ENCODE measurements at places on chromosomes 7 and 10. TPM values are rescaled to one million over a fixed set of nuclear protein-coding genes. Genes with fewer than 3 reads are reported as not detected.

Gene FFAR4
- total RNA-seq: 0.70 TPM

Gene CCDC3
- total RNA-seq: 17.6 TPM

Gene AKR1C8
- total RNA-seq: 1.00 TPM

Gene ARHGEF5
- 51.2 TPM for total RNA-seq

GRCh38 chr7:42414028-42414427 is 177.0 kb upstream of the GLI3 start:
- no peak for DNase-seq

DNA sequence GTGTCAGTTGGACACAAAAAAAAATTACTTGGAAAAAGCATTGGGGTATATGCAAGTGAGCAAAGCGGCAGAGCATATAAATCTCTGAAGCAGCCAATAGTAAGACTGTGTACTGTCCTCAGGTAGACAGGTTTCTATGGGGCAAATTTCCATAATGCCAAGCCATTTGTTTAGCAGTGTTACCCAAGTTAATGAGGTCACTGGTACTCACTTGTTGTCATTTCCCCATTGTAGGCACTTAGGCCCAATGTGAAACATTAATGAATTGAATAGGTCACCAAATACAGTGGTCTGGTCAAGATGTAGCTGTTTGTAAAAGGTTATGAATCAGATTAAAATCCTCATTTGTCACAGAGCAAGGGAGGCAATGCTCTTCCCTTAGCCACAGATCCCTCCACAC is 27.5 kb downstream of the HOXA1 start:
- DNase-seq: no peak

DNA sequence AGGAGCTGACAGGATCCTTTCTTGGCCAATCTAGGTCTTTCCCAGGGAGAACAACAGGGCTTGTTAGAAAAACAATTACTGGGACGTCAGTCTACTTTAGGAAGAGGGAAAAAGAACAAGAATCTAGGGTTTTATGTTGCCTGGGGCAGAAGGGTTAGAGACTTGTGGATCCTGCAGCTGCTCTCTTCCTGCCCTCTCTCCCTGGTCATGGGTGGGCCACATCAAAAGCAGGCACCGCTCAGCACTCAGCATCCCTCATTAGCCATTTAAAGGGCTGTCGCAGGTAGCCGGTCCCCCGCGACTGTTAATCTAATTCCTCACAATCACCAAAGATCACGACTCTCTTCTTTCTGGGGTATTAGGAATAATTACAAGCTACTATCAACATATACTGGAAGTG is 631.9 kb downstream of the CALN1 start:
- no peak for DNase-seq

DNA sequence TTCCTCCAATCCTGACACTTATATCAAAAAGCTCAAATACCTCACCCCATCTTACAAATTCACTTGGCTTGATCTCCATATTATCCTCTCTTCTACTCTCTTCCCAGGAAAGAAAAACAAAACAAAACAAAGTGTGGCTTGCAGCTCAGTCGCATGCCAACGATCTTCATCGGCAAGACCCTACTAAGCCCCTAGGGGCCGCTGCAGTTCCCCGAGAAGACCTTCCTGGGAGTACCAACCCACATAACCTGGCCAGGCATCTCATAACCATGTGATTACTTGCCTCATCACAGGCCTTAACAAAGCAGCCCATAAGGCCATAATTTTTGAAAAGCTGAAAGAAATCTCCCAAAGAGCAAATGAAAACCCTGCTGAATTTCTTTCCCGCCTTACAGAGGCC is 103.7 kb downstream of the ZNF92 start:
- no peak for DNase-seq

DNA sequence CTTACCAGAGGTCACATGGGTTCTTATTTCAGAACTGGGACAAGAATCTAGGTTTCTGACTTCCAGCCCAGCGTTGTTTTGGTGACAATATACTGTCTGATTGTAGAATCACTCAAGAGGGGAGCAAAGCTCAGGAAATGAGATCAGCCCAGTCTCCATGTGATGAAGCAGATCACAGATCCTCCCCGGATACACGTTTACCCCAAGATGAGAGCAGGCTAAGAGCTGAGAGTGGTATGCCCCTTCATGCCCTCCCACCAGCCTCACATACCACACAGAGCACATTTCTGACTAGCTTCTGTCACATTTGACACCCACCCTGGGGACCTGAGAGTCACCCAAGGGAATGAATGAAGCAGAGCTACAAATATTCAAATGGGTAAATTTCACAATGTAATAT is 27.1 kb upstream of the PRKCQ start:
- no peak for DNase-seq

- no peak for DNase-seq
Observed at GRCh38 chr10:124725171-124725631, 19.0 kb downstream of the FAM53B start.

DNA sequence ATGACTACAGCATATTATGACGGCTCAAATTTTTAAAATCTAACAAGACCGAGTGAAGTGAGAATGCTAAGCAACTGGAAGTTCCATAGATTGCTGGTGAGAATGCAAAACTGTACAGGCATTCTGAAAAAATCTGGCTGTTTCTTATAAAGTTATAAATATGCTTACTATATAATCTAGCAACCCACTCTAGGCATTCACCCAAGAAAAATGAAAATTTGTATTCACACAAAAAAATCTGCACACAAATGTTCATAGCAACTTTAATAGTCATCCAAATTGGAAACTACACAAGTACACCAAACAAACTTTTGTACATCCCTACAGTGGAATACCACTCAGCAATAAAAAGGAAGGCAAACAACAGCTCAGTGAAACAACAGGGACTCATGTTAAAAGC is 39.9 kb upstream of the STARD3NL start:
- DNase-seq: no peak

DNA sequence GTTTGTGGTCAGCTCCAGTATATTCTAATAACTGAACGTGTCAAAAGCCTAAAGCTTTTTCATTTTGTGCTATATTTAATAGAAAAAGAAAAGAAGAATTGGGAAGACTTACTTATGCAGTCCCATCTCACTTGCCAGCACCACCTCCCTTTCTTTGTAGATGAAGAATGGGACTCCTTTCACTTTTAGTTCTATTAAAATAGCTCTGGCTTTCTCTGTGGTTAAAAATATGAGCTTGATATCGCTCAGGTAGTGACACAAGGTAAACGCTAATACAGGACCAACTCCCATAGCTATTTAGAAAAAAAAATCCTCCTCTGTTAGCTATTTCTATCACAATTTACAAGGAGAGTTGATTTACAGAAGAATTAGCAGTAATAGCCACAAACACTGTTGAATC is 176.8 kb downstream of the PDE1C start:
- DNase-seq: no peak

All from type B pancreatic cell (in vitro differentiated cells).